Smooth muscle cell of trachea (primary cell): ENCODE measurements at places on chromosomes 1 and 21. TPM values are rescaled to one million over a fixed set of nuclear protein-coding genes. Genes with fewer than 3 reads are reported as not detected.

The KLHDC7A gene
- not detected in 2 replicates for total RNA-seq

The TMEM240 gene
- total RNA-seq, result 4.5 and 5.5 TPM in 2 replicates

The PRRX1 gene
- 194 and 270 TPM in 2 replicates for total RNA-seq

The ESRRG gene
- total RNA-seq, result 0.17 and 0.29 TPM in 2 replicates

The HTR6 gene
- total RNA-seq, result under 0.01 TPM in 1 of 2 replicates, not detected in the other

The LCE1E gene
- total RNA-seq, result not detected in 2 replicates

The IL12RB2 gene
- not detected in 2 replicates for total RNA-seq

The ZYG11A gene
- 0.99 and 3.5 TPM in 2 replicates for total RNA-seq

The ADAMTS4 gene
- total RNA-seq, result 2.3 and 3.1 TPM in 2 replicates
